ENCODE measurements at places on chromosomes 5 and 9.

DNA sequence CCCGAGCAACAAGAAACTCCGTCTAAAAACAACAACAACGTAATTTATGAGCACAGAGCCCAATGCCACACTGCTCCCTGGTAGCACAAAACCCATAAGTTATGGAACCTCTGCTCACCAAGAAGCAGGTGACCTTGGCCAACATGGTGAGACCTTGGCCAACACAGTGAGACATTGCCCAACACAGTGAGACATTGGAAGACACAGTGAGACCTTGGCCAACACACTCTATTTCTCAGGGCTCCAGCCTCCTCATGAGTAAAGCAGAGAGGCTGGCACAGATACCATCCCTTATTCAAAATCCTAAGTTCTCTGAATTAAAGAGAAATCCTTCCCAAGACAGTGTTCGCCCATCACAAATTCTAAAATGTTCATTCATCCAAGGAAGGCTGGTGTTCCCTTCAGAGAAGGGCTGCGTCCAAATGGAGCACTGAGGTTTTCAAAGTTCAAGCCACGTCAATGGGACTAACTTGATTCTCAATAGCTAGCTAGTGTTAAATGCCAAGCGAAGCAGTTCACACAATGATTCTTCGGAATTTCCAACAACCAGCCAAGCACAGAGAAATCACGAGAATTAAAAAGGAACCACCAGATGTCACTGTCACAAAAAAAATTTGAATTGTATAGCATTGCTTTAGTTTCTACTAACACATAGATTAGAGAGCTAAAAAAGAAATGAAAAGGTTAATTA lies 29.5 kb downstream of the TTC39B start:
- DNase-seq: no peak

- peak; percentile 30 for DNase-seq
These were observed 58.2 kb upstream of the GGTA1 start for GRCh38 chr9:121557581-121558447.

DNA sequence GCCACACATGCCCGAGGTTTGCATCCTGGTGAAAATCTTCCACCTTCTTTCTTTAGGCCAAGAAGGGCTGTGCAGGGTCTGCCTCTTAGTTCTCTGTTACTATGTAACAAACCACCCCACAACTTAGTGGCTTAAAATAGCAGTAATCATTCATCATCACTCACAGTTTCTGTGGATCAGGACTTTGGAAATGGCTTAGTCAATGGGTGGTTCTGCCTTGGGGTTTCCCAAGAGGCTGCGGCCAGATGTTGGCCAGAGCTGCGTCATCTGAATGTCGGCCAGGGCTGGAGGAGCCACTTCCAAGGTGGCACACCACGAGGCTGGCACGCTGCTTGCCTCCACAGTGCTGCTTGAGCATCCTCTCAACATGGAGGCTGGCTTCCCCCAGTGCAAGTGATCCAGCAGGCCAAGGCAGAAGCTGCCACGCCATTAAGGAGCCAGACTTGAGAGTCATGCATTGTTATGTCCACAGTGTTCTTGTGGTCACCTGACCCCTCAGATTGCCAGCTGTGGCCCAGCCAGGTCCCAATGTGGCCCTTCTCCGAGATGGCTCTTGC lies 135.2 kb downstream of the RXRA start:
- DNase-seq: no peak

GRCh38 chr9:85730916-85731630 lies 10.7 kb downstream of the AGTPBP1 start:
- DNase-seq: no peak

GRCh38 chr5:137619191-137619870 lies 116.6 kb downstream of the KLHL3 start:
- no peak for DNase-seq

- DNase-seq: no peak
These were observed 316.5 kb downstream of the ICE1 start for GRCh38 chr5:5738797-5739489.

DNA sequence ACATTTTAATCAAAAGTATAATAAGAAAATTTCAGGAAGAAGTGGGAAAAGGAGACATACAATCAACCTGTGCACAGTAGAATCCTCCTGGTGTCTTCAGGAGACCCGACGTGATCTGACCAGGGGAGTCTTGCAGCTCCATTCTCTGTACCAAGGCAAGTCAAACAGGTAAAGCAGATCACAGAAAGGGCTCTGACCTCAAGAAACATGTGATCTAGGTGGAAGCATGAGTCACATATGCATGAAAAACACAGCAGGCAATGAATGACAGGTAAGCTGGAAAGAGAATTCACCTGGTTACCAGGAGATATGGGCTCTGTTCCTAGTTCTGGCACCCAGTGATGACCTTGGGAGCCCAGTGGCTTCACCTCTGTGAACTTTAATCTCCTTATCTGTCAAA lies 19.4 kb upstream of the FABP6 start:
- no peak for DNase-seq

GRCh38 chr5:35274839-35275509 lies 44.7 kb upstream of the PRLR start:
- DNase-seq: no peak

- no peak for DNase-seq
These were observed 87.4 kb upstream of the PAPPA start for GRCh38 chr9:116066221-116066620.

GRCh38 chr9:99040911-99041582 lies 63.9 kb upstream of the TGFBR1 start:
- DNase-seq: no peak

DNA sequence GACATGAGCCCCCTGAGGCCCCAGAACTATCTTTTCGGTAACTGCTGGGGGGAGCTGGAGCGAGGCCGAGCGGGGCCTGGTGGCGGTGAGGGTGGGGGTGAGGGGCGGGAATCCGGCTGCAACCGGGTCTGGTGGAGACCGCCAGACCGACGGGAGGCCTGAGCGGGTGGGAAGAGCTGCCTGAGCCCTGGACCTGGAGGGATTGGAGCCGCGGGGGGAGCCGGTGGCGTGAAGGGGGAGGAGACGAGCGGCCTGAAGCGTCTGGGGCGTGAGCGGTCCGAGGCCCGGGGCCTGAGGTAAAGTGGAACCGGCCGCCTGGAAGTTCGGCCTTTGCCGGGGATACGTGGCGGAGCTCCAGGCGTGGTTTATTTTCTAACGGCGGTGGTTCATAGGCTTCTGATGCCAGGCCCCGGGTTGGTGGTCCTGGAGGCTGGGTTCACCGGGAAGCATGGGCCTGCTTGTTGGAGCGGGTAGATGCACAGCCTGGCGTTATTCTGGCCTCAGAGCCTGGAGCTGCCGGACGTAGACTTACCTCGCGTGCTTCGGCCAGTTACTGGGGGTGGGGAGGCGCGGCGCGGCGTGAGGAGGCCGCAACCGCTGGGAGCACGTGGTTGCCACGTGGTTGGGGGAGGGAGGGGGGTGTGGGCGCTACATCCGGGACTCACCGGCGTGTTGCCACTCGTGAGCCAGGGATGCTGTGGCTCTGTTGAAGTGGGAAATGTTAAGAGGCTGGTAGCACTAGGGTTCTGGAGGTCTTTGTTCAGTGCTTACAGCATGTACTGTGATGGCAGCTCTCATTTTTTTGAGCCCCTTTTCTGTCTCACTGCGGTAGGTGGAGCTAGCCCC lies 544 bp downstream of the NPM1 start:
- DNase-seq: peak; percentile 86

- DNase-seq: no peak
These were observed 28.5 kb upstream of the SLC6A3 start for GRCh38 chr5:1473746-1474145.

GRCh38 chr9:2704504-2704903 lies 12.8 kb upstream of the KCNV2 start:
- no peak for DNase-seq

DNA sequence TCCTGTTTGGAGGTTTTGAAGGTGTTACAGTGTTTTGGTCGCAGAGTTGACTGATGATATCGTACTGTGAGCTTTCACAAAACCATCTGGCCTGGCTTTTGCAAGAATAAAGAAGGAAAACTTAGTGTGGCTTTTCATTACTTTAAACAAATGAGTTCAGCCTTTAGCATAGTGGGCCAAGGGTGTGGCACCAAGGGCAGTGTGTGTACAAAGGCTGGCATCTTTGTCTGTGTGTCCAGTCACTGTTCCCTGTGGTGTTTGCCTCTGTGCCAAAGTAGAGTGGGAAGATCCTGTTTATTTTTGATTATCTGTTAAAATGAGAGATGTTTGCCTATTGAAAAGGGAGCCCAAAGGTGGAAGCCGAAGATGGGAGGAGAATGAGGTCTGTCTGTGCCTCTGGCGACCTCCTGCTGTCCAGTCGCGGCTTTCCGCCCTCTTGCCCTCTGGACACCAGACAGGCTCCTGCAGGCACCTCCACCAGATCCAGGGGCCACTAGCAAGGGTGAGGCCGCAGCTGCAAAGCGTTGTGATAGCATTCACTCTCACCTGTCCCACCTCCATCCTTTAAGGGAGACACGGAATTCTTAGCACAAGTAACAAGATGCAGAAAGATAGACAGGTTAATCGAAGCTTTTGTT lies 113.7 kb downstream of the TRIO start:
- no peak for DNase-seq

- no peak for DNase-seq
These were observed 10.2 kb downstream of the CORO2A start for GRCh38 chr9:98182069-98182820.

DNA sequence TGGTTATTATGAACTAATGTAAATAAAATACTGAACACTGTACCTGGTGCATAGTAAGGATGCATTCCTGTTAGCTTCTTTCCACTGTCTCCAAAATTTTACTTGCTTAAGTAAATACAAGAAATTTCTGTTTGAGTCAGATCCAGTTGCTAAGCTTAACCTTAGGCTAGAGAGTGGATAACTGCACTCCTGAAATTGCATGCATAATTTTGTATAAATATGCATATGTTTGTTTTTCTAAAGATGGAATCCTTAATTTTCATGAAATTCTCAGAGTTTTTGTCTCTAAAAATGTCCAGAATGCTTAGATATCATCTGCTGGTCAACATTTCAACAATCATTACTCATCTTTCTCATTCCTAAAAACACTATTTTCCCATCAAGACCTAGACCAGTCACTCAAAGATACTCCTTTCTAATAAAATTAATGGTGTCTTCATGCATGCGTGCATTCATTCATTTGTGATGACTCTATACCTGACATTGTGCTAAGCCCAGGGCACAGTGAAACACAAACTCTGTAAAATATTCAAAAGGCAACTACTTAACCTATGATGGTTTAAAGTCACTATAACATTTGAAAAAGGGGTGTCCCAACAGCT lies 284.8 kb downstream of the SEC61B start:
- DNase-seq: no peak

DNA sequence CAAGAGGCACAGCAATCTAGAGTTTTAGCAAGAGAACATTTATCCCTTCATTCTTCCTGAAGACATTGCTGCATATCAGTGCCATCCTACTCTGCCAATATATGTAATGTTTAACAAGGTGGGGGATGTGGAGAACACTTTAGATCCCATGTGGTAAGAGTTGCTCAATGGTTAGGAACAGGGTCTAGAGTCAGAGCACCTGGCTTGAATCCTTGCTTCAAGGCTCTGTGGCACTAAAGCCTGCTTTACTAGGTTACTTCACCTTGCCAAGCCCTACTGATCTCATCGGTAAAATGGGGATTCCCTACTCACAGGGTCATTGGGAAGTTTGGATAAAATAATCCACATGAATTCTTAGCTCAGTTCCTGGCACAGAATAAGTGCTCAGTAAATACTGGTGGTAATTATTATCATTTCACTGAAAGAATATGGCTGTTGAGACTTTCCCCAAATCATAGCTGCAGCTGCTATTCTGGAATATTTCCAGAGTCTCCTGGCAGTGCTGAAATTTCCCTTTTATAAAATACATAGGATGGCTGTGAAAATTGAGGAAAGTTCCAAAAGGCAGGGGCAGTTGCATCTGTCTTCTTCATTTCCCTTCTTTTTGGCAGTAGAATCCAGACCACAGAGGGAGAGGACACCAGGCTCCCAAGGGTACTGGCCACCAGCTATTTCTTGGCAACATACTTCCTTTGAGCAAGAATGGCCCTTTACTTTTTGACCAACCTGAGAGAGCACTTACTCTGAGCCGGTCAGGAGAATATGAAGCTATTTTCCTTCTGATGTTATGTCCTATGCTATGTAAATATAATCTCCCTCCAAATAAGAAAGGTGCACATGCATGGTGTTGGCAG lies 142.8 kb downstream of the PALM2AKAP2 start:
- DNase-seq: no peak

DNA sequence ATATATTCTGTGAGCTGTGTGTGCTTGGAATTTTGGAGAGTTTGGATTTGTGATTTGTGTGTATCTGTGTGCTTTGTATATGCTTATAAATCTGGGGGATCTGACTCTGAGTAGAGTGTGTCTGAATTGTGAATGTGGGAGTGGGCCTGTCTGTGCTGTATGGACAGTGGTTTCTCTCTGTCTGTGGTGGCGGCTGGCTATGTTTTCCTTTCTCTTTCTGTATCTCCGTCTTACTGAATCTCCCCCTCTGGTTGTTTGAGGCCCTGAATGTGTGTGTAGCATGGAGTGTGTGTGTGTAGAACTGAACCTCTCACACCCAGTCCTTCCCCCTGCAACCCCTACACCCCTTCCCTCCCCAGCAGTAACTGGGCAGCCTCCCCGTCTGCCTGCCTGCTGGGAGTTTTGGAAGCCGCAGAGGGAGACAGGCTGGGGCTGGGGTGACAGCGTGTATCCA lies 4.7 kb downstream of the CXXC5 start:
- no peak for DNase-seq

DNA sequence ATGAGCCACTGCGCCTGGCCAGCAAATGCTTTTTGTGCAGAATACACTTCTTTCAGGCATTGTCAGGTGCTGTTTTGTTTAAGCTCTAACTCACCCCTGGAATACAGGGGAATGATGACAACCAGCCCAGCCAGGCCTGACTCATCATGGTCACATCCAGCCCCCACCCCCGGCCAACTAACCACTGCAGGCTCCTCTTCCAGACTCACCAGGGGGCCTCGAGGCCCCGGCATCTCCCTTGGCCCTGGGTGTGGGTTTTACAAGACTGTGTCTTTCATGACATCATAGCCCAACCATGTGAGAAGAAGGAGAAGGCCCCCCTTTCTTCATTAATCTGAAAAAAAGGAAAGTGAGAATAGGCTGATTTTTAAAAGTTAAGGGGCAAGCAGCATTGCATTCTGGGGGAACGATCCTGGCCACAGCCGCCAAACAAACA lies 35.5 kb downstream of the OLFML2A start:
- DNase-seq: no peak

- DNase-seq: no peak
These were observed 30.7 kb downstream of the MSX2 start for GRCh38 chr5:174755106-174755505.

- no peak for DNase-seq
These were observed 70.2 kb downstream of the BASP1 start for GRCh38 chr5:17287501-17288155.

- DNase-seq: no peak
These were observed 23.9 kb upstream of the AFAP1L1 start for GRCh38 chr5:149247726-149248125.

GRCh38 chr9:114238472-114238871 lies 83.1 kb downstream of the COL27A1 start:
- DNase-seq: no peak

GRCh38 chr5:7629561-7629960 lies 221.4 kb downstream of the CFAP90 start:
- DNase-seq: no peak

Measured in CD4-positive, alpha-beta T cell treated with Interferon alpha-2 for 1 hour (primary cell).